Sciatic nerve (tissue), 2 donors: ENCODE measurements at places on chromosomes 3 and 15.

DNA sequence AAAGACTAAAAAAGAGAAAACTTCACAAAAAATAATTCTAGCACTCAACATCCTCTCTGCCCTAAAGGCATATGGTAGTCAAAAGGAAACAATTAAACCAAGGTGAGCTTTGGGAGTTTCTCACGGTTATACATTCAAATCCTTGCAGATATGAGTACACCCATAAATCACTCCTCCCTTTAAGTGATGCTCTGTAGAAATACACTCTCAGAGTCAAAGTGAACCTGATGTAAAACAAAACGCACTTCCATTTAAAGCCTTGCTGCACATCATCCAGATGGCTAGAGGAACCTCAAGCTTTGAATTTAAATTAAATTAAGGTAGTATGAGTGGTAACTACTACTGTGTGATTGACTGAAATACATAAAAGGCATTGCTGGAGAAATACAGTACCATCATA, 36.0 kb upstream of the AADAC start:
- no peak for DNase-seq

DNA sequence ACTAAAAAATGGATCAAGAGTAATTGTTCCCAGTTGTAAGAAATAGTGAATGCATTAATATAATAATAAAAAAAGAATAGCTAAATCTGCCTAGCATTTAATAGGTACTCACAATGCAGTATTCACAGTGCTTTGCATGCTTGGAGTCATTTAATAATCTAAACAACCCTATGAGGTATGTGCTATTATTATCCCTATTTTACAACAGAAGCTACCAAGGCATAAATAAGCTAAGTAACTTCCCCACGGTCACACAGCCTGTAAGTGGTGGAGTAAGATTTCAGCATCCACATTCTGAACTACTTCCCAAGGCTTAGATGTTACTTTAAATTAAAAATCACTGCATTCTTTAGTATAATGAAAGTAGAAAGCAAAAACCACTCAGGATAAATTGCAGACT, 102.9 kb downstream of the PLCH1 start:
- DNase-seq, result no peak

DNA sequence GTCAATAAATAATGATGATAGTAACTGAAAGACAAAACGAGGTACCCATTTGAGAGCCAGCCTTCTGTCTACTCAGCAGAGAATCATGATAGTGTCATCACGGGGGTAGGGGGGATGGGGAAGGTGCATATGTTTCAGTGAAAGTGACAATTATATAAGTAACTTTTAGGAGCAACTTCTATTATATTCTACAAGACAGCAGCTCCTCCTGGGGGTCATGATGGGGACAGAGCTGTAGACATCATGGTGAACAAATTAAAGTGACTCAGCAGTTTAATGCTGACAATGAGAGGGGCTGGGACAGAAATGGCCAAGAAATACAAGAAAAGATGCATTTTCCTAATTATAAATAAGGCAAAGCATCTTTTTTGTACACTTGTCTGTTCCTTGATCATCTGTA, 11.8 kb downstream of the CAPN3 start:
- no peak for DNase-seq

GRCh38 chr3:65153850-65154512, 466.2 kb upstream of the ADAMTS9 start:
- no peak for DNase-seq

- DNase-seq, result no peak
These were observed 376.7 kb upstream of the PDZRN3 start for GRCh38 chr3:74001436-74001835.

- DNase-seq, result no peak
These were observed 182.2 kb downstream of the NAALADL2 start for GRCh38 chr3:175041369-175041768.

GRCh38 chr3:10303105-10303504, 10.4 kb upstream of the GHRL start:
- DNase-seq, result no peak

GRCh38 chr15:69652751-69653305, 200.2 kb downstream of the RPLP1 start:
- no peak for DNase-seq

DNA sequence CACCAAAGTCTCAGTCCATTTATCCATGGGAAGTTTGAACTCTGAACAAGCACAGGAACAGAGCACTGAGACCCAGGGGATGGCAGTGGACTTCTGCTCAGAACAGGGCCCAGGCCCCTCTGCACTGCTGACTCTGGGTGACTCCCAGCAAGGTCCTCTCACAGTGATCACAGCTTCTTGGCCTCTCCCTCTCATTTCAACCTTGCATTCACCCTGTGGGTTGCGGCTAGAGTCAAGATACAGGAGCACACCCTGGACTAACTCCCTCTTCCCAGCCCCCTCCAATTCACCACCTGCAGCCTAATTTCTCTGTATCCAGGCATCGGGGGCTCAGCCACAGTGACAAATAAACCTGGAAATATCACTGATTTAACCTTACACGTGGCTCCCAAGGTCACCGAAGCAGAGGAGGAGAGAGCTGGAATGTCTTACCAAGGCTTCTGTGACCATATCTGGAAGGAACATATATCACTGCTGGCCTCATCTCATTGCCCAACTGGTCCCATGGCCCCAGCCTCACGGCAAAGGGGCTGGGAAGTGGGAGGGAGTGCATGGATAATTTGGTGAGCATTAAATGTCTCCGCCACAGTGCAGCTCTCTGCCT, 1.2 kb downstream of the RTP3 start:
- no peak for DNase-seq

DNA sequence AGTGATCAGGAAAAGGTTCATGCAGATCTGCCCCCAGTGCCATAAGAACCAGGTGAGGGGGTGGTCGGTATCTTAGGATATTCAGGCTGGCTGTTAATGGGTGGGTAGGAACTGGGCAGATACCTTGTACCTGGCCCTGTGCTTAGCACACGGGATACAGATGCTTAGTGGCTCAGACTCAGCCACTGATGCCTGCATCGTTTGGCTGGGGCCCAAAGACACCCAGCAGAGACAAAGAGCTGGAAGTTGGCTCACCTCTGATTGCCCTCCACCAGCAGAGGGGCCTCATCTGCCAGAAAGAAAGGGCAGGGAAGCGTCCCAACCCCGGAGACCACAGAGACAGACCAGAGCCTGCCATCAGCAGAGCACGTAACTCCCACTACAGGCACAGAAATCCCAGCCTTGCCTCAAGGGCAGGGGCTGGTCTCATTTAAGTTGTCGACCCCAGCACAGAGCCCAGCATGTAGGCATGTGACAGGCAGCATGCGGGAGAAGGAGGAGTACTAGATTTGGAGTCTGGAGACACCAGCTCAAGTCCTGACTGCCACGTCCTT, 64.1 kb upstream of the SLC6A1 start:
- DNase-seq, result peak; percentile 39

DNA sequence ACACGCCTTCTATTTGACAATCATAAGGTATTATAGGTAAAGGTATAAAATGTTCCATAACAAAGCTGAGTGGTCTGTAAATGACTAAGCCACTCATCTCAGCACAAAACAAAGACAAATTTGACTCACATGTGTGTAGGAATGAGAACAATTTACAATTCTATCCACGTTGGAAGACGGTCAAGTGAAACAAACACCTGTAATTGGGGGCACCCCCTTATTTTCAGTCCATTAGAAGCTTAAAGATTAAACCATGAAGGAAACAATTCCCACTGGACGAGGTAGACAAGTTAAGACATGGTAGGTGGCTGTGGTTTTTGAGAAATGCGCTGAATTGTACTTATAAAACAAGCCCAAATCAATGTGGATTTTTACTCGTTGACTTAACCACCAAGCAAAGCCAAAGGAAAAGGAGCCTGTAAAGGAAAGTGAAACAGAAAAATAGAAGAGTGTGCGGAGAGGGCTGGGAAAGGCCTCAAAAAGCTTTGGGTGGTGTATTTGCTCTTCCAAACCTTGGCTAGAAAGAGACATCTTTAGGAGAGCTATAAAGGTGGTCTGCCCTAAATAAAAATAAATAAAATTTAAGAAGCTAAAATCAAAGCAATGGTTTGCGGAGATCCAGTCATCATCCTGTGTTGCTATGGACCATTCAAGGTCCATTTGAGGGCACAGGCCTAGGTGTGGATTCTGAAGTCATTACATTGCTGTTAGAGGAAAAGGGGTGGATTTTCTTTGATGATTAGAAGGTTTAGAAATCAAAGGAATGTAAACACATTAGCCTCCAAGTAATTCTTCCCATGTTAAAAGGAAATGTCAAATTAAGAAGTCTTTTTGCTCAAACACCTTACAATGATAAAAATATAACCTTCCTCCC, 135.0 kb downstream of the TFG start:
- DNase-seq, result no peak

- no peak for DNase-seq
These were observed 54.8 kb upstream of the CHRNB4 start for GRCh38 chr15:78695854-78696253.

DNA sequence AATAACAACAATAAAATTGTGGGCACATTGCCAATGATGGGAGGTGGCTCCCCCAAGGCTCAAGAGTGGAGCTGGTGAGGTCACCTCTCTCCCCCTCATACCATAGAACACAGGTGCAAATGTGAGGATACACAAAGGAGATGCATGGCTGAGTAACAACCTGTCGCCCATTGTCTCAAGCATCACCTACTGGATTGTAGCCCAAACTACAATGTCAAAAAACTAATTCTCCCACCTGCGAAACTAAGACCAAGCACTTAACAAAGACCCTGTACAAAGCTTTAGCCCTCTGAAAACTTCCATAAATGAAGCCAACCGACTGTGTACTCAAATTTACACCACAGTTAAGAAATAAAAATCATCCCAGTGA, 50.4 kb upstream of the IGSF11 start:
- DNase-seq, result no peak

DNA sequence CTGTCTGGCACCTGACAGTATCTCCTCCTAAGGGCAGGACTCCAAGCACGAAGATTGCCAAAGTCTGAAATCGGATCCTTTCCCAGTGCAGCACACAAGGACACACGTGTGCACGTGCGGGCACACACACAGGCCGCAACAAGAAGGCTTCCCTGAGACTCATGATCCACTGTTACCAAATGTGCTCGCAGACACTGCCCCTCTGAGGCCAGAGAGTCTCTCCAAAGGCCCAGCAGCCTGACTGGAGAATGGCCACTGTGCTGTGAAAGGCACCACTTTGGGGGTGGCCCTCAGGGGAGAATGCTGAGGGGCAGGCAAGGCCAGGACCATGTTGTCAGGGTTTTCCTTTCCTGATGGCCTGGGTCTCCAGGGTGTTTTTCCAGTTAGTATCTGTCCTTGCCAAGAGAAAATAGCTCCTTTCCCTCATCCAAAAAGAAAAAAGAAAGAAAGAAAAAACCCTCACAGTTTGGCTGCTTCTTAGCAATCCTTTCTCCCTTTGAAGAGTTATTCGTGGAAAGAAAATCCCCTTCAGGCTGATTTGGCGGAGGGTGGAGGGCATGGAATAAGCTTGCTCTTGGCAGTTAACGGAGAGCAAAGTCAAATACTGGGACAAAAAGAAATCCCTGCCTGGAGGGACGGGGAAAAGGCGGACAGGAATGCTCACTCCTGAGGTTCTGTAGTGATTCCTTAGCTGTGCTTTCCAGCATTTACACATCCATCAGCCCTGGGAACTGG, 112.2 kb upstream of the ETV5 start:
- DNase-seq, result no peak

GRCh38 chr3:103629391-103629790, 1194.6 kb downstream of the ZPLD1 start:
- no peak for DNase-seq

DNA sequence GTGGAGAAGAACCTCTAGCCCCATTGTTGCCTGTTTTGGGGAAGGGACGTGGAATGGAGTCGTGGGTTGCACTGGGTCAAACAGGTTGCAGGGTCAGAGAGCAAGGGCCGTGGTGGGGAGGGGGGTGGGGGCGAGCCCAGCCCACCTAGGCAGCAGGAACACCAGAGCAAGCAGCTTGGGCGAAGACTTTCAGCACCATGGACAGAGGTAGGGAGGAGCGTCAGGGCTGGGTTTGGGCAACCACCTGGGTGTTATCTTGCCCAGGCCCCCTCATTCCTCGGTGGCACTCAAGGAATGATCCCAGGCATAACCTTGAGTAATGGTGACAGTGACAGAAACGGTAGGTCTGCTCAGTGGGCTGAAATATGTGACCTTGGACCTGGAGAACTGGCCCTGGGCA, 45.9 kb upstream of the TMEM115 start:
- no peak for DNase-seq

GRCh38 chr15:95624100-95624499, 706.4 kb upstream of the NR2F2 start:
- DNase-seq, result no peak

DNA sequence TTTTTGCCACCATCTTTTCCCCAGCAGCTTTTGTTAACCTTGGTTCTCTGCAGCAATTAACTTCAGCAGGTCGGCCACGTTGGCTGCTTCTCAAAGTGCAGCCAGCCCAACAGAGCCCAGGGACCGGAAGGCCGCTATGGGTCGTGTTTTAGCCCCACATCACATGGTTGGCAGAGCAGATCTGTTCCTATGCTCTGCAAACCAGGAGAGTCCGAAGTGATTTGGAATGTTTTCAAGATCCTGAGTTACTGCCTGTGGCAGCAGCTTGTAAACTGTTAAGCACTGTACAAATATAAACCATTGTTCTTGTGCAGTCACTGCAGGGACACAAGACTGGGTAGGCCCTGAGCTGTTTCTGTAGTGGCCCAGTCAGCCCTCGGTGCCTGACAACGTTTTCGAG, 69.6 kb upstream of the MYZAP start:
- no peak for DNase-seq

GRCh38 chr3:149151843-149152242, 22.4 kb downstream of the HPS3 start:
- no peak for DNase-seq

GRCh38 chr3:190646996-190647395, 133.1 kb downstream of the IL1RAP start:
- DNase-seq, result no peak

DNA sequence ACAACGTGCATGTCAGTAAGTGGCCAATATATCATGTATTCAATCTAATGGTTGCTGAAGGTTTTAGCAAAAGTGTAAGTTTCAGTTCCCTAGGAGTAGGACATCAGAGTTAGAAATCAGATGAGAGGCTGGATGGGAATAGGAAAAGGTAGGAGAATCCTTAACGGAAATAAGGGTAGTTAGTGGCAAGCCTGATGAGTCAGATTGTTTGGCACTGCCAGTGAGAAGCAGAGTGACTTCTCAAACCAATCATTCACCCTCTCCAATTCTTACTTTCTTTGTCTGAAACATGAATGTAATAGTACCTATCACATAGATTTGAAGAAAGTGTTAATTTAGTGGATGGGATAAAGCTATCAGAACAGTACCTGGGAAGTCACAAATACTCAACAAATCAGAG, 894.0 kb downstream of the NTRK3 start:
- DNase-seq, result no peak

GRCh38 chr3:150520408-150520807, 25.9 kb downstream of the SERP1 start:
- DNase-seq, result no peak

GRCh38 chr15:95606551-95606950, 723.9 kb upstream of the NR2F2 start:
- no peak for DNase-seq

DNA sequence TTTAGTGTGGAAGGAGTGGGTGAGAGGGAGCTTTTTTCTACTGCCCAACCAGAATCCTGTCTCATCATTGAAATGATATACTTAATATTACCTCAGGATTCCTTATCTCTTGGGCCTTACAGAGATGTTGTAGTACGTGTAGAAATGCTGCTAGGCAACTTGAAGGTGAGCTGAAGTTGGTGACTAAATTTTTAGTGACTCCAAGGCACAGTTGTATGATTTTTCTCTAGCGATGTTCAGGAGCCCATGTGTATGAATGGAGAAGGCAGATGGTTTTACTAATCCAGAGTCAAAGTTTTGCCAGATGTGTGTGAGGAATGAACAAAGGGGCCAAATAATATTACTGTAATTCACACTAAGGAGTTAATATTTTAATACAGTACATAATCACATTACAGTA, 42.8 kb upstream of the TEX9 start:
- no peak for DNase-seq

- no peak for DNase-seq
These were observed 50.1 kb downstream of the UBE2E2 start for GRCh38 chr3:23253214-23253613.
